ENCODE measurements at places on chromosomes 13 and 19.
A peak's percentile ranks its signal among the peaks of the same experiment; 100 is the strongest.

- no peak overlapping the region for H3K27ac ChIP-seq
- DNase-seq = peak; percentile 58
- no peaks in the 10 kb centered on the region for H3K36me3 ChIP-seq
Measured at GRCh38 chr19:35090506-35091214, 25.0 kb upstream of the FXYD3 start.

DNA sequence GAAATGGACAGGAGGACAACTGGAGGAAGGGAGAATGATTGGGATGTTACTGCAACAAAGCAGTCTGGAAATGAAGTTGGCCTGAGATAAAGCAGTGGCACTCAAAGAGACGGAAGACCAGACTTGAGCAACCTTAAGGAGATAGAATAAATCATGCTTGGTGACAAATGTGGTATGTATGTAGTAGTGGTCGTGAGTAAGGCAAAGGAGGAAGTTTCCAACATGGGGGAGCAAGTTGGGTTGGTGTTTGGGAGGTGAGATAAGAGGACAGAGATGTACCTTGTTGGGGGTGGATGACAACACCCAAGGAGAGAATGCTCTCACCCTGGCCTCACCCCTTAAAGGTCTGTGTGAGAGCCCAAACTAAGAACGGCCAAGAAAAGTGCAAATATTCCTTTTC, 420.5 kb downstream of the DIAPH3 start:
- no peaks in the 10 kb centered on the region for H3K27me3 ChIP-seq
- no peak for DNase-seq
- H3K4me1 ChIP-seq = peaks cover 6% of the 10 kb centered on the region
- H3K4me3 ChIP-seq = no peak overlapping the region
- H3K36me3 ChIP-seq = no peaks in the 10 kb centered on the region

- H3K36me3 ChIP-seq = no peaks in the 10 kb centered on the region
- no peak overlapping the region for H3K27ac ChIP-seq
- no peak for DNase-seq
- no peak overlapping the region for H3K4me3 ChIP-seq
- H3K27me3 ChIP-seq = no peaks in the 10 kb centered on the region
Measured at GRCh38 chr13:33910255-33910654, 92.3 kb downstream of the RFC3 start.

DNA sequence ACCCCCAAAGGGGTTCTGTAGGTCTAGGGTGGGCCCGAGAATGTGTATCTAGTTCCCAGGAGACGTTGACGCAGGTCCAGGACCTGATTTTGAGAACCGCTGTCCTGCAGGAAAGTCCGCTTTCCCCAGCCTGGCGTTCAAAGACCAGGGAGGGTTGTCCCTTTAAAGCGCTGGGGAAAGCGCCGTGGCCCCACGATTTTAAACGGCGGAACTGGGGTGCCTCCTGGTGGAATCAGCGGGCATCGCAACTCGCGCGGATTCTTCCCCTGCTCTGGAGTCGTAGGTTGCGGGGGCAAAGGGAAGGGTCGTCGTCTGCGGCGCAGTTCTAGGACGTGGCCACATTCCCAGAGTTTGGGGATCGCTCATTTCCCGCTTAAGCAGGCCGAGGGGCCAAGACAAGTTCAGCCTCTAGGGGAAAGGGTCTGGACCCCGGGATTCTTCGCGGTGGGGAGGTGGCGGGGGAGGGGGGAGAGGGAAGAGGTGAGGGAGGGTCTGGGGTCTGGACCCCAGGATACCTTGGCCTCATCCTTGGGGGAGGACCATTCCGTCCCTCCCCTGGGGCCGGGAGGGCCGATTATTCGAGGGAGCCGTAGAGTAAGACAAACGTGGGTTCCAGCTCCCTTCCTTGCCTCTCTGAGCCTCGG, 7.7 kb downstream of the PNMA8B start:
- H3K4me1 ChIP-seq = peaks cover 13% of the 10 kb centered on the region
- H3K4me3 ChIP-seq = no peak overlapping the region
- DNase-seq = peak; percentile 86
- H3K36me3 ChIP-seq = no peaks in the 10 kb centered on the region
- no peak overlapping the region for H3K27ac ChIP-seq

- DNase-seq = no peak
- no peaks in the 10 kb centered on the region for H3K36me3 ChIP-seq
- no peaks in the 10 kb centered on the region for H3K27me3 ChIP-seq
- no peak overlapping the region for H3K4me3 ChIP-seq
- no peaks in the 10 kb centered on the region for H3K4me1 ChIP-seq
- no peak overlapping the region for H3K27ac ChIP-seq
Measured at GRCh38 chr13:35554972-35555623, 78.6 kb upstream of the MAB21L1 start.

DNA sequence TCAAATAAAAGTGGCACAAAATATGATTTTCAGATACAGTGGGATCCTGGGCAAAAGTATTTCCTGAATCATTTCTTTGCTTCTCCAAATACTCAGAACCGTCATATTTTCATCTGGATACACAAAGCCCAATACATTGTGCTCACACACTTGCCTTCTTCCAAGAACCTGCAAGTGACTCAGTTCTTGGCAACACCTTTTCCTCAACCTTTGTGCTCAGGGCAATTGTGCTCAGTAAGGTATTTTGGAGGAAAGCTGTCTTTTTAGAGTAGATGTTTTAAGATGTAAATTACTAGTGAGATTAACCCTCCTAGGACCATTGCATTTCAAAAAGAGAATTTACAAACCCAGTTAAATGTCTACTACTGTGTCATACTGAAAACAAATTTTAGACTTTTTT, 233.5 kb downstream of the EFNB2 start:
- no peaks in the 10 kb centered on the region for H3K27me3 ChIP-seq
- H3K36me3 ChIP-seq = no peaks in the 10 kb centered on the region
- no peak for DNase-seq
- H3K4me1 ChIP-seq = no peaks in the 10 kb centered on the region
- no peak overlapping the region for H3K27ac ChIP-seq
- no peak overlapping the region for H3K4me3 ChIP-seq

DNA sequence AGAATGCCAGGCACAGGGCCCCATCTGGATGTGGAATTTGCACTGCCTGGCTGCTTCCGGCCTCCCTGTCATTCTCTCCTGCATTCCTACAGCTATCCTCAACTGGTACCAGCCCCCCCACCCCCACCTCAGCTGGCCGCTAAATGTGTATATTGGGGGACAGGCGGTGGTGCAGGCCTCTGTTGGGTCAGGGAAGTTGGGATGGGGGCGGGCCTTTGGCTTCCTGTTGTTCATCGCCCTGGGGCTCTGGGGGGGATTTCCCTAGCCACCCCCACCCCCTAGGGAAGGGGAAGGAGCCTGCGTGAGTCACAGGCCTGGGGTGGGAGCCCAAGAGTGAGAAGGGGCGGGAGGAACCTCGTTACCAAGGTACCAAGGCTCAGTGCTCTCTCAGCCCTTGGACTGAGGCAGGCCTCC, 10.6 kb downstream of the POU2F2 start:
- DNase-seq = peak; percentile 87
- H3K4me1 ChIP-seq = peaks cover 80% of the 10 kb centered on the region
- peak overlapping the region; percentile 83 for H3K4me3 ChIP-seq
- peaks cover 47% of the 10 kb centered on the region for H3K36me3 ChIP-seq
- peak overlapping the region; percentile 97 for H3K27ac ChIP-seq

DNA sequence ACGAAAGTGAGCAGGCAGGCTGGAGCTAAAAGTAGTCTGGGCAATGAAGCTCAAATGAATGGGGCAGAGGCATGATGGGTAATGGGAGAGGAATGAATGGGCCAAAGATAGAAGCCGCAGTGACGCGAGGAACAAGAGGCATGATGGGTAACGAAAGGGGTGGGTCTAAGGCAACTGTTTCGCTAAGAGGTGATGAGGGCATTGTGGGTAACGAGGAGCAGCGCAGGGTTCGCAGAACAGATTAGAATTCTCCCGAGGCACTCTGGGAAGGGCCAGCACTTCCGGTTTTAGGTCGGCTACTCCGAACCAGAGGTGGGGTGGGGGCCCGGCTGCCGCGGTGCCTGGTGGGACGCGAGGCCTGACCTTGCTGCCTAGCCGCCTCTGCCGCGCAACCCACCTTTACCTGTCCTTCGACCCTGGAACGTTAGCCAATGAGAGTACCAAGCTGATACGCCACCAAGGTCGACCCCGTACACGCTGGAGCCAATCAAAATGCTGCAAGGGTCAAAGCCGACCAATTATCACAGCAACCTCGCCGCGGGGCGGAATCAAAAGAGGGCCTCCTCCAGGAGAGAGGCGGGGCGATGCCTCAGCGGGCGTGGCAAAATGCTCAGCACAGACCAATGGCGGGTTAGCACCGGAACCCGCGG, 563 bp upstream of the TOMM40 start:
- H3K27me3 ChIP-seq = peaks cover 4% of the 10 kb centered on the region
- H3K4me1 ChIP-seq = peaks cover 34% of the 10 kb centered on the region
- peak overlapping the region; percentile 95 for H3K27ac ChIP-seq
- DNase-seq = peak; percentile 100
- peaks cover 36% of the 10 kb centered on the region for H3K36me3 ChIP-seq

DNA sequence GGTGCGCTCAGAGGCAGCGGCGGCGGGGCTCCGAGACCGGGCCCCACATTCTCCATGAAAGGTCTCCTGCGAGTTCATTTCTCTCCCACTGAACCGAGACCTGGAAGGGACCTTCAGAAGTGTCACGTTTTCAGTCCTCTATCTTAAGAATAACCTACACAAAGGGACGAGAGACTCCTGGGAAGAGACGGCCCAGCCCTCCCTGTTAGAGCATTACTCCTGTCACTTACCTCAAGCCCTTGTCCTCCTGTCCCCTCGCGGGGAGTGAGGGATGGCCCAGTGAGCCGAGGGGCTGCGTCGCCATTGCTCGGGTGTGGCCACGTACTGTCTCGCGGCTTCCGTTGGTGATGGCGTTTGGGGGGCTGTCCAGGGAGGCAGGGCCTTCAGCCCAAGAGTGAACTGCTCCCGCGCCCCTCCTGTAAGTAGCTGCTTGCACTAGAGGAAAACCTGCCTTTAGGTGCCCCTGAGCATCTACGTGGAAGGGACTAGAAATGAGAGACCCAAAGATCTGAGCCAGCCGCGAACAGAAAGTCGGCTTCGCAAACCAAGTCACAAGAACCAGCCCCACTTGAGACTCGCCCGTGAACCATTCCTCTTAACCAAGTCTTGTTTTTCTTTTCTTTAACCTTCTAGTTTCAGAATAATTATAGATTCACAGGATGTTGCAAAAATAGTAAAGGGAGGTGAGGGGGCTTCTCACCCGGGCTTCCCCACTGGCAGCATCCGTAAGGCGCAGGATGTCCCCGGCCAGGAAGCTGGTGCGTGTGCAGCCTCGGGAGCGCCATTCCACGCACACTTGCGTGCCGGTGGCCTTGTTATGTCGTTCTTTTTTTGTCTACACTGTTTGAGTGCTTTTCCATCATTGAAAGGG, 21.1 kb upstream of the NDUFS7 start:
- no peak overlapping the region for H3K27ac ChIP-seq
- no peak overlapping the region for H3K4me3 ChIP-seq
- H3K27me3 ChIP-seq = no peaks in the 10 kb centered on the region

DNA sequence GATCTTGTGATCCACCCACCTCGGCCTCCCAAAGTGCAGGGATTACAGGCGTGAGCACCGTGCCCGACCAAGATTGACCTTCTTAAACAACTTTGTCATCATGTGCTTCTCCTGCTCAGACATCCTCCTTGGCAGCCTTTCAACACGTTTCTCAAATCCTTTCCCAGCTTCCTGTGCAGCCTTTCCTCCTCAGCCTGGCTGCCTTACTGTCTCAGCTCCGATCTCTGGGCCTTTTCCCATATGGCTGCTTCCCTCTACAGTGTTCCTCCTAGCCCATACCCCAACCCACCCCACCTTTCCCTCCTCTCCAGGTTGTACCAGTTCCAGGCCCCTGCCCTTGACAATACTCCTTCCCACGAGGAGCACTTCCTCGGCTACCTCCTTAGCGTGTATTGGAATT, 7.2 kb downstream of the PHF11 start:
- no peaks in the 10 kb centered on the region for H3K27me3 ChIP-seq
- H3K4me1 ChIP-seq = peaks cover 38% of the 10 kb centered on the region
- H3K4me3 ChIP-seq = no peak overlapping the region
- peaks cover 52% of the 10 kb centered on the region for H3K36me3 ChIP-seq
- H3K27ac ChIP-seq = no peak overlapping the region
- DNase-seq = no peak

DNA sequence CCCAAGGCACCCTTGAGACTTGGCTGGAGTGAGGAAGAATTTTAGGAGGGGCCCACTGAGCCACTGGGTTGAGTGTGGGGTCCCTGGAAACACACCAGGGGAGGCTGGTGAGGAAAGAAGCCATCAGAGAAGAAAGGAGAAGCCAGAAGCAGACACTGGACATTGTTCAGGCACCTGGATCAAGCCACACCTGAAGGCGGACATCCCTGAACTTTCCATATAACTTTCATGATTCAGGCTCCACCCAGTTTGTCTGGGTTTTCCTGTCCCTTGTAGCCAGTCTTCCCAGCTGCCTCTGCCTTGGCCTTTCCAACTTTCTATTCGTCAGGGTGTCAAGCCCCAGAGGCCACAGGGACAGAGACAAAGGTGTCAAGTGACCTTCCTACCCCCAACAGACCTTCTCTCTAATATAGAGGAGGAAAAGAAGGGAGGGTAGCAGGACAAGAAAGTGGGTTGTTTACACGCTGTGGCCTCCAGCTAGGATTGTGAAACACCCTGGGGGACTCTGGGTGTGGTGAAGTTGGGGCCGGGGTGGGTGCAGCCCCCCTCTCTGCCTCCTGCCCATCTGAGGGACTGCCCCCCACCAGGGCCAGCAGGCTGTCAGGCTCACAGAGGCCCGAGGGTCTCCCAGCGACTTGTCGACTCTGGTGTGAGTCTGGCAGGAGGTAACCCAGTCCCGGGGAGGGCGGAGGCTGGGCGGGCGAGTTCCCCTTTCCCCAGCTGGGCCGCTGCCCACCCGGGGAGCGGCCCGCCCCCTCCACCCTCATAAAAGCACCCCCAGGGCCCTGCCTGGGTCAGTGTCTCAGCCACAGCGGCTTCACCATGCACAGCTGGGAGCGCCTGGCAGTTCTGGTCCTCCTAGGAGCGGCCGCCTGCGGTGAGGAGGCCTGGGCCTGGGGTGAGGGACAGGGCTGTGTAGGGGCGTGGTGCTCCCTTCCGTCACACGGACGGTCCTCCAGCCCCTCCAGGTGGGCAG, at the start of gene CFD:
Gene CFD (plus strand): TSS at position 797 of the 976 bp plus-strand sequence. CDS start 26 bp downstream, at position 823.
- H3K4me3 ChIP-seq = no peak within 1 kb of the TSS
- no peak for DNase-seq
- H3K36me3 ChIP-seq = peaks cover 1% of the 10 kb centered on the region
- H3K27ac ChIP-seq = no peak within 1 kb of the TSS
- H3K4me1 ChIP-seq = peaks cover 12% of the 10 kb centered on the region

- no peaks in the 10 kb centered on the region for H3K27me3 ChIP-seq
- DNase-seq = no peak
- no peaks in the 10 kb centered on the region for H3K36me3 ChIP-seq
- no peak overlapping the region for H3K27ac ChIP-seq
Measured at GRCh38 chr13:101309014-101309619, 107.2 kb downstream of the NALCN start.
